A549 treated with DMSO at 1 μM for 4 hours (cell line): ENCODE measurements at places on chromosomes 5 and 9. TPM values are rescaled to one million over a fixed set of nuclear protein-coding genes. Genes with fewer than 3 reads are reported as not detected.

The HTR1A gene
- not detected in 5 replicates for total RNA-seq

The STPG3 gene
- not detected in 5 replicates for total RNA-seq

The TESK1 gene
- total RNA-seq: 22.2 to 26.3 TPM (median 22.7 TPM) in 5 replicates

The SLC46A2 gene
- total RNA-seq: not detected in 5 replicates

The JMY gene
- 2.9 to 4.3 TPM (median 3.9 TPM) in 5 replicates for total RNA-seq

The CNOT8 gene
- 34.0 to 40.2 TPM (median 38.5 TPM) in 5 replicates for total RNA-seq

The ISL1 gene
- total RNA-seq: not detected in 5 replicates

The SLC4A9 gene
- not detected in 5 replicates for total RNA-seq

The TMEM174 gene
- not detected in 5 replicates for total RNA-seq

The MATR3 gene
- total RNA-seq: 166 to 234 TPM (median 206 TPM) in 5 replicates

The PCDHGC5 gene
- total RNA-seq: 0.05 TPM in 1 of 5 replicates, not detected in the others

The KIF12 gene
- total RNA-seq: 1.4 to 2.8 TPM (median 2.0 TPM) in 5 replicates

The AK8 gene
- 0.74 to 1.5 TPM (median 0.89 TPM) in 5 replicates for total RNA-seq

The SH2D3C gene
- 0.07 to 0.17 TPM (median 0.16 TPM) in 4 of 5 replicates, not detected in the other for total RNA-seq
